ENCODE measurements at places on chromosomes 1 and 21.
A peak's percentile ranks its signal among the peaks of the same experiment; 100 is the strongest.

DNA sequence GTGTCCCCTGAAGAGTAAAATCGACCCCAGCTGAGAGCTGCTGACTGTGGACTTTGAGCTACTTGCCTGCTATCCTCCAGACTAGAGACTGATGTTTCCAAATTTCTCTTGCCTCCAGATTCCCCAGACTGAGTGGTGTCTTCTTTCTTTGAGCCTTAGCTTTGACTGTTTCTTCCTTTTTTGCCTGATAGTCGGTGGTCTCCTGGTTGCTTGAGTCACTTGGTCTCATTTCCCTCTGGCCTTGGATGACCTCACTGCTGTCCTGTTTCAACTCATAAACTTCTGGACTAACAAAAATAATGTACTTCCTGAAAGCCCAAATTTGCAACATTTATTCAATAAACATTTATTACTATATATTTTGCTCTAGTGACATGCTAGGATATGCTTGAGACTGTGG is 52.9 kb upstream of the DIPK1A start:
- DNase-seq: peak; percentile 20

DNA sequence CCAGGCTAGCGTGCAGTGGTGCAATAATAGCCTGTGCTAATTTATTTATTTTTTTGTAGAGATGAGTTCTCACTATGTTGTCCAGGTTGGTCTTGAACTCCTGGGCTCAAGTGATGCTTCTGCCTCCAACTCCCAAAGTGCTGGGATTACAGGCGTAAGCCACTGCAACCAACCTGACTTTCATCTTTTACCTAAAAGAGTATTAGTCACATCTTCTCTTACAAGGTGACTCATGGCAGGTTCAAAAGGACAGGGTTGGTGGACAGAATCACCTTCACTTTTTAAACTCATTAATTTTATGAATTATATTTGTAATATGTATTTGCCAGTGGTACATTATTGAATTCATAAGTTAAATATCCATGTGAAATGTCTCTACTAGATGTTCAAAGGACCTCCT is 18.1 kb downstream of the JAM2 start:
- DNase-seq: no peak

GRCh38 chr1:19325368-19325957 is 13.3 kb downstream of the SLC66A1 start:
- DNase-seq: no peak

GRCh38 chr1:243470502-243470901 is 214.7 kb downstream of the SDCCAG8 start:
- no peak for DNase-seq

DNA sequence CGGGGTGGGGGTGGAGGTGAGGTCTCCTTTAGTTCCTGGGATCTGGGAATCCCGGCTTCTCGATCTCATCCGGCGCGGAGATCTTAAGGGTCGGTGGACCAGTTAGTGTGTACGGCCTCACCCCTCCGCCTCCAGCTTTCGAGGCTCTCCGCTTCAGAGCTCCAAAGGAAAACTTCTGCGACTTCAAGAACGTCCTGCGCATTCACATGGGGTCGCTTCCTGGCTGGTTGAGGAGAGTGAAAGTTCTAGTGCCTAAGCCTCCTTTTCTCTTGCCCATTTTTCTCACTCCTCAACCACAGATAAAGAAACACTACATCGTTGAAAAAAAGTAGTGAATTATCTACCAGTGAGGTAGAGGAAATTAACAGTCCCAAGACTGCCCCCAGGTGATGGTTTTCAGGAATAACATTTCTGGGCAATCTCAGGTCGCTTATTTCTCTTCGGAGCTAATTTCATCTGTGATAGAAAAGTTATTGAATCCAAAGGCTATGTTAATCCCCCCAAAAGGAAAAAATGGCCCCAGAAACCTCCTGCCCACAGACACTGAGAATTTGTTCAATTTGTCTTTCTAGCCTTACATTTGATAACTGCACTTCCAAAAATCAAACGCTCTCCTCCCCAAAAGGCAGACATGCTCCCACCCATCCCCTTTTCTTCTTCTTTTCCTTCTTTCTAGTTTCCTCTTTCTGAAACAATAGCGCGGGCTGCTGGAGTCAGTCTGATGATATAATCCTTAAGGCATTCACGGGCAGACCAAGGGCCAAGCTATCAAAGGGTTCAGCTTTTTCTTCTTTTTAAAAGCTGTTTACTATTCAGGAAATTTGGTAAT is 20.6 kb upstream of the TBX15 start:
- no peak for DNase-seq

GRCh38 chr1:64033667-64034220 is 169.7 kb upstream of the UBE2U start:
- no peak for DNase-seq

GRCh38 chr1:29677028-29678024 is 441.0 kb downstream of the PTPRU start:
- DNase-seq: no peak

Data from kidney (tissue), 22 donors.